HEK293T (cell line): ENCODE measurements at places on chromosomes 5 and 9.

DNA sequence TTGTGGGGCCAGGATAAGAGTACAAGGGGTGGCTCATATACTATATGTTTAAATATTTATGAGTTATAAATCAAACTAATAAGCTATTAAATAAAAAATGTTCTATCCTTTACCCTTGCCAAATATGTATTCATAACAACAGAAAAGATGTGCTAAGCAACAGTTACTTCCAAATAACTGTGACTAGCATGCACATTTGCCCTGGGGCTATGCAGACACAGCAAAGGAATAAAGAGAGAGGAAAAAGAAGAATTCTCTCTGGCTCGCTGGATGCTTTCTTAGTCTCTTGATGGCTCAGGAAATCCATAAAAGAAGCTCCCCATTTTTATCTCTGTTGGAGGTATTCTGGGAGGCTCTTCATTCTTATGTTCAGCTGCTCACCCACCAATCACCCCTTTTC lies 182.4 kb upstream of the ATP10B start:
- DNase-seq = no peak

DNA sequence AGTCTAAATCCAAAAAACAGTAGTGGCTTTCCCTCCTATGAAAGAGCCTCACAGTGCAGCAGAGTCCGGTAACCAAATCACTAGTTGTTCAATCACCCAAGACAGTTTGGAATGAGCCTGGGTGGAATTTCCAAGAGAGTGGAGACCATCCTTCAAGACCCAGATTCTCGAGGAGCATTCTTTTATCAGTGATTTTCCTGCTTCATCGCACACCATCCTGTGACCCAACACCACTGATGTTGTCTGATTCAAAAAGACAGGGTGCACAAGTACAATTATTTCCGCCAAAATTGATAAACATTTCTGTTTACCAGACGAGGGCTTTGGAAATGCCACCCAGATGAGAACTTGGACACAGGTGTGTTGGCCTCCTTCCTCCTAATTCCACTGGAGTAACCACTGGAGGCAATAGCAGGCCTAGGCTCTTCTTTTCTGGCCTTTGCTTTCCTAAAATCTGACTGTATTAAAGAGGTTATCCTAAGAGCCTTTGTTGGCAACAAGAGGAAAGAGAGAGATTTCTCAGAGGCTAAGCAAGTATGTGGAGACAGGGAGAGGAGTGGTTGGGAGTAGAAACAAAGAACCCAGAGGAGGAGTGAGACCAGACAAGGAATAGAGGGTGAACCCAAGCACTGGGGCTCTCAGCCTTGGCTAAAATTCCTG lies 56.3 kb upstream of the S1PR3 start:
- no peak for DNase-seq

DNA sequence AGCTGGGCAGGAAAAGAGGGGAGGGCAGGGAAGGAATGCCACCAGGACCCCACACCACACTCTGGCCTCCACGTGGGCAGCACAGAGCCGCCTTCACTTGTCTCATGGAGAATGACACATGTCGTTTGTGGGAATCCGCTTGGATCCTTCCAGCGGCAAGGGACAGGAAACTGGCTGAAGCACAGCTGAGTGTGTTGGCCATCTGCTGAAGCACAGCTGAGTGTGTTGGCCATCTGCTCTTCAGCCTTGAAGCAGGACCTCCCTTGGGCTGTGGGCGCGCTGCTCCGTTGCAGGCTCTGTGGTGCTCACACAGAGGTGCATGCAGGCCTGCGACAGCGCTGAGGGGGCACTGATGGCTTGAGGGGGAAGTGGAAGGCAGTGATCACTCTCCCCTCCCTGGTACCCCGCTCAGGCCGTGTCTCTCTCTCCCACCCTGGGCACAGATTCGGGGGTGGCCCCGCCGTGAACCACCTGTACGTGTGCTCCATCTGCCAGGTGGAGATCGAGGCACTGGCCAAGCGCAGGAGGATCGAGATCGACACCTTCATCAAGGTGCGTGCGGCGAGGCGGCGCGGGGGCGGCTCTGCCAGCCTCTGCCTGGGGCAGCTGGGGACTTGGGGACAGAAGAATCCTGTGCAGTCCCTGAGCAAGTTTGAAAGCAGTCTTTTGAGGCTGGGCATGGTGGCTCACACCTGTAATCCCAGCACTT lies 40.6 kb downstream of the USP20 start:
- DNase-seq = no peak

GRCh38 chr9:125409217-125409636 lies 147.6 kb downstream of the GAPVD1 start:
- no peak for DNase-seq

DNA sequence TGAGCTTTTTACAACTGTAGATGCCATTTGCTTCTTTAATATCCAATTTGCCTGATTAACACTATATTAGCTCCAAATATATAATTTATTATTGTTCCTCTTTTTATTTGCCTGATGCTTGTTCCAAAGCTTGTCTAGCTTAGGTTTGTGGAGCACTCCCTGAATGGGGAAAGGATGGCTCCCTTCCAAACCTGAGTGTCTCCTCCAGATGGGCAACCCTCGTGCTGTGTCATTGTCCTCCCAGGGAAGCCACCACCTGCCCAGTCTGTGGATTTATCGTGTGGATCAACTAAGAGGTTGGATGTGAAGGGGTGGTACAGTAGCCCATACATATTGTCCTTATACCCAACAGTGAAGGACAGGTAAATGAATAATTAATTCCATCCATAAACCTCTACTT lies 404.9 kb downstream of the CDK5RAP2 start:
- no peak for DNase-seq

- no peak for DNase-seq
Measured at GRCh38 chr9:130337318-130337717, 71.8 kb downstream of the HMCN2 start.

DNA sequence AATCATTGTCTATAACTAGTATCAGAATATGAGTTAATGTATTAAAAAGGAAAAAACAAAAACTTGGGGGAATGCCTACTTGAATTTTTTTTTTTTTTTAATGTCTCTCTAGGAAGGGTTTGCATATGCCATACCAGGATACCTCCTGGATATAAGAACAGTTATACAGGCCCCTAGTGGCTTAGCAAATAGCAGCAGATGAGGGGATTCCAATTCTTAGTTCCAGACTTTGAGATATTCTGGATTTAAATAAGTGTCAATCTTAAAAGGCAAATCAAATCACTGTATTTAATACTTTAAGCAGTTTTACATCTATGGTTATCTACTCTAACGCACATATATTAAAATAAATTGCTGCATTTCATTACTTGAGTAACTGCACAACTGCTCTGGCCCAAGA lies 1055.5 kb upstream of the DMAC1 start:
- no peak for DNase-seq

- DNase-seq = no peak
Measured at GRCh38 chr9:131954299-131954698, 125.4 kb downstream of the MED27 start.

GRCh38 chr9:116267021-116267420 lies 113.4 kb downstream of the PAPPA start:
- no peak for DNase-seq

- no peak for DNase-seq
Measured at GRCh38 chr5:123673107-123673506, 161.1 kb downstream of the CSNK1G3 start.

GRCh38 chr5:171603591-171603990 lies 182.0 kb upstream of the SMIM23 start:
- no peak for DNase-seq

GRCh38 chr9:120307599-120307998 lies 272.4 kb downstream of the CDK5RAP2 start:
- no peak for DNase-seq

- no peak for DNase-seq
Measured at GRCh38 chr5:90967851-90968250, 409.3 kb downstream of the ADGRV1 start.
